ENCODE measurements at places on chromosomes 11 and 22.

- DNase-seq = no peak
These were observed 57.4 kb upstream of the BMAL1 start for GRCh38 chr11:13220148-13220547.

- DNase-seq = no peak
These were observed 132.5 kb downstream of the FBXO7 start for GRCh38 chr22:32607086-32607485.

GRCh38 chr11:108199446-108200321 is 22.8 kb downstream of the NPAT start:
- no peak for DNase-seq

- DNase-seq = no peak
These were observed 54.2 kb downstream of the SLC25A17 start for GRCh38 chr22:40764763-40765441.

GRCh38 chr22:48920776-48921241 is 906.9 kb downstream of the BRD1 start:
- no peak for DNase-seq

GRCh38 chr11:124870430-124870829 is 5.2 kb downstream of the ROBO3 start:
- DNase-seq = no peak

DNA sequence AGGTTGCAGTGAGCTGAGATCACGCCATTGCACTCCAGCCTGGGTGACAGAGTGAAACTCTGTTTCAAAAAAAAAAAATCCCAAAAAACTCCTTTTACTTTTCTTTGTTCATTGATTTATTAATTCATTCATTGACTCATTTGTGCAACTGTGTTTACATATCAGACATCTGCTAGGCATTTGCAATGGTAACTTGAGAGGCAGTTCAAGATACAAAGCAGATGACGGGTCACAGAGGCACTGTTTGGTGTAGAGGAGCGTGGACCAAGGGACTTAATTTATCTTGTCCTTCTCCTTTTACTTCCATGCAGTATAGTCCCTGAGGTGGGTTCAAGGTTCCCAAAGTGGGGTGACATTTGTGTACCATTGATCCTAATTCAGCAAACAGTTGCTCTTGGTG is 71.4 kb downstream of the KIAA1671 start:
- no peak for DNase-seq

GRCh38 chr11:15810525-15810924 is 545.8 kb downstream of the SOX6 start:
- DNase-seq = no peak

DNA sequence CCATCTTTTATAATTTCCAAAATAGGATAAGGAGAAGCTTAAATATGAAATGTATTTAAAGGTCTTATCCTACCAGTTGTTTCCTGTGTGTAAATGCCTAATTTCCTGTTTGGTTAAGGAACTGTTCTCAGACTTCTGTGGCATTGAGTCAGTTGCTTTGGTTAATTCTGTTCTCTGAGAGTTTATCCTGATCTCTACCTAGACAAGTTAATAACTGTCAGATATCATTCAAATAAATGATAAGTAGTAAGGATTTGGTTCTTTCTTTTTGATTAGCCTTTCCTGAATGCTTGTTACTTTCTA is 39.5 kb downstream of the CTNND1 start:
- no peak for DNase-seq

DNA sequence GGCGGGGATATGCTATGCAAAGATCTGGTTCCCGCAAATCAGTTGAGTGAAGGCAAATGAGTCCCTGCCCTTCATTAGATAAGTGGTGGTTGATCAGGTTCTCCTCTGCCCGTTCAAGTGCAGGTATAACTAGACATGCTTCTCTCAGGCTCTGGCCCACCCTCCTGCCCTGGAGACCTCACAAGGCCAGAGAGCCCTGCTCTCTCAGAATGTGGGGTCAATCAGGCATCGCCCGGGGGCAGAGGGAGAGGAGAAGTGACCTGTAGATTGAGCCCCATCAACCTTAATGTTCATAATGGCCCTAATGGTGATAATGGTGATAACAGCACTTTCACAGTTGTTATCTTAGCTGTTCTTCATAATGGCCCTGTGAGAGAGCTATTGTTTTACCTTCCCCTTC is 224.3 kb downstream of the DSCAML1 start:
- DNase-seq = no peak

DNA sequence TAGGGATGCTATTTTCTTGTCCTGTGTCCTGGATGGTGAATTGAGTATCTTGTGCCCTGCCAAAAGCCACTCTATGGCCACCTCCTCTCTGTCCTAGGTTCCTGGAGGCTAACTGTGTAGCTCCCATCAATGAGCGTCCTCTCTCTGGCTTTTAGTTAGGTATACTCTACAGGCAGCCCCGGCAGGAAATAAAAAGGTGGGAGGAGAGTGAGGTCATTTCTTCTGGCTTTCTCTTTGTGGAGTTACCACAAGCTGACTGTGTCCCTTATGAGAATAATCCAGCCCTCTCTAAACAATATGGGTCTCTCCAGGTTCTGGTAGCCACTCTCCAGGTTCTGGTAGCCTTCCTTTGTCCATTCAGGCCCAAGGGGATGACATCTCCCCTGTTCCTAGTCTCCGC is 11.7 kb upstream of the ASPHD2 start:
- no peak for DNase-seq

DNA sequence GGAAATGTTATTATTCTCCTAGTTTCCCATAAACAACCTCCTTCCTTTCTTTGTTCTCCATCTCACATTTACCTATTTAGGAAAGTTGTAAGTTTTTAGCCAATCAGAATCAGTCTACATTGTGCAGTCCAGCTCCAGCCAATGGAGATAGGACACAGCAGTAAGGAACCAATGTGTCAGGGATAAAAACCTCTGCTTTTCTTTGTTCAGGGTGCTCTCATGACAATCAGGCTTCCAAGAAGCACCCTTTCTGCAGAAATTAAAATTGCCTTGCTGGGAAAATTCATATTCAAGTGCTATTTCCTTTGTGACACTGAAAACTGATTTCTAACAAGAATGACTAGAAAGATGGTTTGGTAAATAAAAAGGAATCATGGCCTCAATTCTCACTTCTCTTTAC is 14.6 kb downstream of the SCGB2A1 start:
- no peak for DNase-seq

GRCh38 chr11:95977534-95978174 is 53.7 kb upstream of the MTMR2 start:
- DNase-seq = no peak

- DNase-seq = no peak
These were observed 114.4 kb downstream of the PTPRJ start for GRCh38 chr11:48094643-48095339.

- no peak for DNase-seq
These were observed 9.1 kb downstream of the PITPNM1 start for GRCh38 chr11:67496113-67496512.

DNA sequence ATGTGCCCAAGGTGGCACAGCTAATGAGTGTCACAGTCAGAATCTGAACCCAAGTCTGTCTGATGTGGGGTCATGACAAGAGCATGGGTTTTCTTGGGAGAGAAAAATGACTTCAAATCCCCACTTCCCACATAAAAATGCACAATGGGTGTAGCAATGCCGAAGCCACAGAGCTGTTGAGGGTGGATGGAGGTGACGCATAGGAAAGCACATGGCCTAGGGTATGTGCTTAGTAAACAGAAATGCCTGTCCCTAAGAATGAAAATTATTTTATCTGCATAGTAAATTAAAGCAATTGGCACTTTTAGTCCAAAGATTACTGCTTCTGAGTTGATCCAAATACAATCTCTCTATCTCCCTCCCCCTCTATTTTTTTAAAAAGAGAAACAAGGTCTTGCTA is 10.9 kb downstream of the MICAL3 start:
- DNase-seq = no peak

GRCh38 chr11:132881622-132882021 is 650.7 kb downstream of the OPCML start:
- DNase-seq = no peak

- DNase-seq = no peak
These were observed 9.1 kb downstream of the SLC3A2 start for GRCh38 chr11:62889484-62890437.

- no peak for DNase-seq
These were observed 5.2 kb downstream of the TMEM126A start for GRCh38 chr11:85652786-85653447.

DNA sequence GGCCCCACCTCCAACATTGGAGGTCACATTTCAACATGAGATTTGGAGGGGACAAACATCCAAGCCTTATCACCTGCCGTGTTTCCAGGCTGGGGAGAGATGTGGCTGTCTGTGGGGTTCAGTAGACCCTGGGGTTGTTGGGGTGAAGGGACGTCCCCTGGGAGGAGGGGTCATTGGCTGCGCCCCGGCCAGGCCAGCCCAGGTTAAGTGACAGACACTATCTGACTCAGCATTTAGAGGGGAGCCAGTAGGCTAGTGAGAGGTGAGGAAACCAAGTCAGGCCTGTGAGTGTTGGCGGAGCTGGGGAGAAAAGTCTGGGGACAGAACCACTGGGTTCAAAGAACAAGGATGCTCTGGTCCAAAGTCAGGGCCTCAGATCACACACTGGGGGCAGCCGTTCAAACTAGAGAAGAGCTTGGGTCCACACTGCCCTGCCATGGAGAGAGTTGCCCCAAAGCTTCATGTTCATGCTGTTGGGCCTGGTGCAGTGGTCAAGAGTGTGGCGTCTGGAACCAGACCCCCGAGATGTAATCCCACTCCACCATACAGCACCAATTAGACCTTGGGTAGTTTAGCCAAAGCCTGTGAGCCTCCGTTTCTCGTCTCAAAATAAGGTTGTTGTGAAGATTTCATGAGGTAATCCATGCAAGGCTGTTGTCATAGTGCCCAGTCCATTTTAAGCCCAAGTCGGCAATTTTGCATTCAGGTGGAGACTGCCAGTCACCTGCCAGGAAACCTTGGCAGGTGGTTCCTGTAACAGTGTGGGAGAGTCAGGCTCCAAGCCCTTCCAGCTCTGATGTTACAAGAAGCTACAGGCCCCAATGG is 1289.6 kb downstream of the TBC1D22A start:
- no peak for DNase-seq

GRCh38 chr11:85822814-85823213 is 11.9 kb upstream of the SYTL2 start:
- DNase-seq = no peak

GRCh38 chr11:102229510-102230123 is 87.7 kb upstream of the BIRC3 start:
- DNase-seq = no peak

DNA sequence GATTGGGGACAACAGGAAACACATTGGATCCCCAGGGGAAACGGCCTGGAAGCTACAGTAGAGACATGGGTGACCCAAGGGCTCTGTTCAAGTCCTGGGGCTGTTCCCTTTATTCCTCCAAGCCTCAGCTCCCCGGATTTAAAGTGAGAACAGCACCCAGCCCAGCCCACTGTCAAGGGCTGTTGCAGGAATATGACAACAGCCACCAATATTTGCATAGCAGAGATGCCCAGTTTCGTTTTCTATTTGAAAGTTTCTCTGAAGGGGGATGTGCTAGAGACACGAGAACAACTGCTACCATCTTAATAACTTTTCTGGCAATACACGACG is 81.1 kb upstream of the WNT7B start:
- DNase-seq = peak; percentile 70

DNA sequence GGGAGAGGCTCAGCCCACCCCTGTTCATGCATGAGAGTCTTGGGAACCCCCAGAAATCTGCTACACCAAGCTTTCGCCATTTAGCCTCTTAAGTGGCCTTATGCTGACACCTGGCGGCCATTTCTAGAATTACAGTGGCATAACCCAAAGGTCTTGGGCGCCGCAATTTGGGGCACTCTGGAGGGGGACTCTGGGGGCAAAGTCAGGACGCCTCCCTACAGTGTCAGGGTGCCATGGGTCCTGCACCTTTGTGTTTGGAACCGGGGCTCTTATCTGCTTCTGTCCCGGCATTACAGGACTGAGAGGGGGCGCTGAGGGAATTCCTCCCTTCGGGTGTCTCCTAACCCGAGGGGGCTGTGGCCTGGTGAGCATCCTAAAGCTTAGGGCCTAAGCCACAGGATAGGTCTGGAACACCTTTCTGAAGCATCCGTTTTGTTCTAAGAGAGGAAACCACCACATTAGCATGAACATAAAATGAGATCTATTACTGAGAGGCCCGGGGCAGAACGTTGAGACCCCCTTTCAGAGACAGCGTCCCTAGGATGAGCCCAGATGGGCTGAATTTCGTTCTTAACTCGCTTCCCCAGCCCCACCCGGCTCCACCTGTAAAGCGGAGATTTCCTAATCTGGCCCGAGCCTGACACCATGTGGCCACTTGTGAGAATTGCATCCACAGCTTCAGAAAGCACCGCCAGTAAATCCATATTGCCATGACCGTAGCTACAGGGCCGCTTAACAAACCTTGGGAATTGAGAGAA is 9.3 kb downstream of the INS start:
- DNase-seq = peak; percentile 74

Measured in Right ventricle myocardium superior (tissue), 1 donor.